DMS 273 treated with DMSO at 0.1 percent for 48 hours (cell line): ENCODE measurements at places on chromosomes 4 and X.
A peak's percentile ranks its signal among the peaks of the same experiment; 100 is the strongest.

GRCh38 chrX:120560405-120560841 lies 339 bp downstream of the CUL4B start:
- DNase-seq, result peak; percentile 46

DNA sequence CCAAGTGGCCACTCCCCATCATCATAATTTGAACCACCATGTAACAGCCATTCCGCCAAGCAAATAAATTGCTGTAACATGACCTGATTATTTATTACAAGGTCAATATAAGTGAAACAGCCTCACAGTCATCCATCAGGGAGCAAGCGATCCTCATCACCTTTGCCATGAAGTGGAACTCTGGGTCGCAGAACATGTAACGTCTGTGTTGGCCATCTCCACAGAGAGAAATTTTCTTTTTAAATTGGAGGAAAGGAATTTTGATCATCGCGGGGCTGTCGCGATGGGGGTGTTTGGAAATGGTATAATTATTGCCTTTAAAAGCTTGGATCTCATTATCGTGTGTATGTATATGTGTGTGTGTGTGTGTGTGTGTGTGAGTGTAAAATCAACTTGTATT lies 90.2 kb downstream of the SHOX start:
- DNase-seq, result no peak

GRCh38 chr4:7772711-7773385 lies 166.8 kb downstream of the AFAP1 start:
- DNase-seq, result no peak

GRCh38 chrX:52270453-52271116 lies 85.9 kb downstream of the MAGED4 start:
- DNase-seq, result no peak

- DNase-seq, result no peak
Observed at GRCh38 chrX:107207089-107207488, 678 bp downstream of the DNAAF6 start.
